ELF-1 (cell line): ENCODE measurements at places on chromosomes 7 and 10.

DNA sequence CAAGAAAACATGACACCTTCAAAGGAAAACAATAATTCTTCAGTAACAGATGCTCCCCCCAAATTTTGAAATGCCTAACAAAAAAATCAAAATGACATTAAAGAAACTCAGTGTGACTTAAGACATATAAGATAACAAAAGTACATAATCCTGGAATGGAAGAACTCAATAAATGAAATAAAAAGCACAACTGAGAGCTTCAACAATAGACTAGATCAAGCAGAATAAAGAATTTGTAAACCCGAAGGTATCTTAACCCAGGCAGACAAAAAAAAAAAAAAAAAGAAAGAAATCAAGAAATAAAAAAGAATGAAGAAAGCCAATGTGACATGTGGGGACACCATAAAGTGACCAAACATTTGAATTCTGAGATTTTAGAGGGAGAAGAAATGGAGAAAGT lies 27.7 kb upstream of the LRRD1 start:
- no peak for DNase-seq

DNA sequence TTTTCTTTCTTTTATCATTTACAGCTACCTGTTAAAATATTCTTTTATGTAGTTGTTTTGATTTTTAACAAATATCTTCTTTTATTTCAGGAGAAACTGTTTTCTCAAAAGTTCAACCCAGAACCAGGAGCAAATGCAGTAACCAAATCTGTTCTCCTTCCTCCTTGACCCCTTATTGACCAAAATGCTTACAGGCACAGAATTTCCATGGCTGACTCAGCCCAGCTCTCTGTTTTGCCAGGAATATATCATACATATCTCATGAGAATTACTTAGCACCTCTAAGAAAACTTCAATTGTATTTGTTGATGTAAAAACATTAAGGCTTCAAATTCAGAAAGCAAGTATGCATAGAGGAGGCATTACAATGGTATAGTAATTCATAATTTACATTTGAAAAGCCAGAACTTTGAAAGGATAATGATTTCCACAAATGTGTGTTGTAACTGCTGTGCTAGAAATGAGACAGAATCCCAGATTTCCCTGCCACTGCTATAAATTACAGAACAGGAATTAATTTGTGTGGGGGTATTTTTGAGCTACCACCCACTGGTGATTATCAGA lies 2.2 kb downstream of the GSAP start:
- DNase-seq = no peak

DNA sequence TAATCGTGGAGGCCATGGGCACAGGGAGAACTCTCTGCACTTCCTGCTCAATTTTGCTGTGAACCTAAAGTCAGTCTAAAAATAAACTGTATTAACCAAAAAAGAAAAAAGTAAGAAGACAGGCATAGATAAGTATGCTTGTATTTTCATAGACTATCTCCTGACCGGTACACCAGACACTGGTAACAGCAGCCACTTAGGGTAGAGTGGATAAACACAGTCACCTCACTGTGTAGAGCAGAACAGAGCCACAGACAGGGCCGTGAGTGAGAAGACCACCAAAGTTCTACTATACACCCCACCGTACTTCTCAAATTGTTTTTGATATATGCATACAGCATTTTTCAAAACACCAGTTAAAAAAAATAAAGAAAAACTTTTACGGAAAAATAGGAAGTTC lies 25.0 kb downstream of the NUDCD3 start:
- DNase-seq = no peak

DNA sequence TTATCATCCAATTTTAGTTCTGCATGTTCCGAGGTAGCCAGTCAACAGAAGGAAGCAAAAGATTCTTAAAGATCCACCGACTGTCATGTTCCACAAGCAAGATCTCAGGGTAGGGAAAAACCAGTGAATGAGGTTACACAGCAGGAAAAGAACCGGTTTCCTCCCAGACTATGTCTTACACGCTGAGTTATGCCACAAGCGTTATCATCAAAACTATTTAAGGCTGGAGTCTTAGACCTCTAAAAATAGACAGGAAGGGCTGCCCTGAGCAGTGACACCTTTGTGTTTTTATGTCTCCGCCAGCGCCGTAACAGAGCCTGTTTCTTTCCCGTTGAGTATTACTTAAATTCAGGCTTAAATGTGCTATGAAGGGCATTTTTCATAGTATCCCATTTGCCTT lies 48.3 kb downstream of the PROSER2 start:
- DNase-seq = no peak

DNA sequence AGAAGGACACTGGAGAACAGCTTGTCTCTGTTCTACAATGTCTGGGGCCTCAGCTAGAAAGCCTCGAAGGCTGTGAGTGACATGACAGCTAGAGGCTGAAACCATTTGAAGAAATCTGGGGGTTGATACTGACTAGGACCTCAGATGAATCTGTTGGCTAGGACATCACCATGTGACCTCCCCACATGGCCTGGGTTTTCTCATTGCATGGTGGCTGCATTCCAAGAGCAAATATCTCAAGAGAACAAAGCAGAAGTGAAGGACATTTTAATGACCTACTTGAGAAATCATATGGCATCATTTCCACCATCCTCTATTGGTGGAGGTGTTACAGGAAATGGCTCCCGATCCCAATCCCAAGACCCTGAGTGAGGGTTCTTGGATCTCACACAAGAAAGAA lies 450.6 kb upstream of the AUTS2 start:
- no peak for DNase-seq

DNA sequence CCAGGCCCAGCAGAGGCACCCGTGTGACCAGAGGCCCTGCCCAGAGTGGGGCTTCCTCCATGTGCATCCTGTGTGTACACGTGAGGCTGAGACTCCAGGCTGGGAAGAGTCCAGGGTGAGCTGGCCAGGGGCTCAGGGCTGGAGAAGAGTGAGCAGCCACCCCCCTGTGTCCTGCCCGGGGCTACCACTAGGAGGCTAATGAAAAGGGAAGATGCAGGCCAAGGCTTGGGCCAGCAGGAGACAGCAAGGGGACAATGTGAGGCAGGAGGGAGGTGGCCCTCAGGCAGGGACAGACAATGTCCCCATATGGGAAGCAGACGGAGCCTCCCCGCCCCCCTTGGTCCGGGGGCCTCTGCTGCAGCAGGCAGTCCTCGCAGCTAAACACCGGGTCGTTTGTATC lies 102.0 kb downstream of the HIF1AN start:
- DNase-seq = peak; percentile 95

DNA sequence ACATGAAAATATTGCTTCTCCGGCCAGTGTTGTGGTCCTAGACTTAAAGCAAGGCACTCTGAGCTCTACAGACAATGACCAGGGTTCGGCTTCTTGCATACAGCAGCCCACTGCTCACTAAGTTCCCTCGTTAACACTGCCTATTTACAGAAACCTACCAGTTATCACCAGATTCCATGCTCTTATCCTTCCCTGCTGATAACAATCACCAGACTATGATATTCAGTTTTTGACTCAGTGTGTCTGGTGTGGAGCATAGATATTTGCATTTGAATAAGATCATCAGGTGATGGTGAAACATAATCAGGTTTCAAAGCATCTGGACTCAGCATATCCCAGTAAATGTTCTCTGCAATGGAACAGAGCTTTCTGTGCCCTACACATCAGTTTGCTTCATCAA lies 182.3 kb downstream of the SNX13 start:
- DNase-seq = no peak

DNA sequence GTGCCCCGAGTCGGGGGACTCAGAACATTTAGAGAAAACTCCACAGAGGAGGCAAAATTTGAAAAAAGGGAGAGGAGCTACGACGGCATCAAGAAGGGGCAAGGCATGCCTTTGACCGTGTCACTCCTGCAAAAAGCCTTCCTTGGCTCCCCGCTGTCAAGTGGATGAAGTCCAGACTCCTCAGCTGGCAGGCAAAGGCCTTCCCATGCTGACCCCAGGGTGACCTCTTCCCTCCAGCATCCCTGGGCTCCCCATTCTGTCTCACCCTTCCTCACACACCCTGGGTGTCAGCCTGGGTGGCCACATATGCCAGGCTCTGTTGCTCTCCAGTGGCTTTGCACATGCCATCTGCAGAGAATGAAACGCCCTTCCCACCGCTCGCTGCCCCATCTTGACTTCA lies 88.4 kb upstream of the ZMIZ1 start:
- DNase-seq = peak; percentile 51

DNA sequence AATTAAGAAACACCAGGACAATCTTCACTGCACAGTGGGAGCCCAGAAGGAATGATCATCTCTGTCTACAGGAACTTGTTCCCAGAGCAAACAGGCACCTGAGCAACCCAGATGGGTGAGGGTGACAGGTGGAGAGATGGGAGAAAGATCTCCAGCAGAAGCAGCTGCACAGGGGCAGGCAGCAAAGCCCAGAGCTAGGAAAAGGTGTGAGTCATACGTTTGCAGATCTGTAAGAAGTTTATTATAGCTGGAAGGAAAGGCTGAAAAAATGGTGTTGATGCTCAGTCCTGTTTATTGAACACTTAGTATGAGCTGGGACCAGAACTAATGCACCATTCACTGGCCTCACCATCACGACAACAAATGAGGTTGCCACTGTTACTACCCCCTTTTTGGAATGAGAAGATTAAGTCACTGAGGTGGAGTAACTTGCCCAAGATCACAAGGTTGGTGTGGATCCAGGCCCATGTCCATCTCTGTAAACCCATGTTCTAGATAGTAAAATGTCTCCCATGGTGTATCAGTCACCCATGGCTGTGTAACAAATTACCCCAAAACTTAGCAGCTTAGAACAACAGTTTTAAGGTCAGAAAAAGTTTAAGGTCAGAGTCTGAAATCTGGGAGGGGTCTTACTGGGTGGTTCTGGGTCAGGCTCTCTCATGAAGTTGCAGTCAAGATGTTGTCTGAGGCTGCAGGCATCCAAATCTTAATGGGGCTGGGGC lies 506.9 kb downstream of the RPS24 start:
- DNase-seq = no peak

- DNase-seq = no peak
Measured at GRCh38 chr7:7654964-7655715, 14.6 kb downstream of the UMAD1 start.

DNA sequence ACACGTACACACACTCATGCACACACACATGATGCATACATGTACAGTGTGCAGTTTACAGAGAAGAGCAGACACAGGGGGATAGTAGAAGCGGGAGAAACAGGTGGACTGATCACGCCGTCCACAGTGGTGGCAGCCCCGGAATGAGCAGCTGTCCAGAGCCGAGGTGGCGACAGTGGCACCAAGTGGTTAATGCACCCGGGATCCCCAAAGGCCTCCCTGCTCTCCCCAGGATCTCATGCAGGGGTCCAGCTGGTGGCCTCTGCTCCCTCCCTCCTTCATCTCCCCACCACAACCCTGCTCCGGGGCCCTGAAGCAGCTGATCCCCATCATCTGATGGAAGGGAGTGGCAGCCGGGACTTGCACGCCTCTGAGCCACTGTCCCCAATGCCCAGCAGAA lies 29.7 kb downstream of the TMEM130 start:
- no peak for DNase-seq

DNA sequence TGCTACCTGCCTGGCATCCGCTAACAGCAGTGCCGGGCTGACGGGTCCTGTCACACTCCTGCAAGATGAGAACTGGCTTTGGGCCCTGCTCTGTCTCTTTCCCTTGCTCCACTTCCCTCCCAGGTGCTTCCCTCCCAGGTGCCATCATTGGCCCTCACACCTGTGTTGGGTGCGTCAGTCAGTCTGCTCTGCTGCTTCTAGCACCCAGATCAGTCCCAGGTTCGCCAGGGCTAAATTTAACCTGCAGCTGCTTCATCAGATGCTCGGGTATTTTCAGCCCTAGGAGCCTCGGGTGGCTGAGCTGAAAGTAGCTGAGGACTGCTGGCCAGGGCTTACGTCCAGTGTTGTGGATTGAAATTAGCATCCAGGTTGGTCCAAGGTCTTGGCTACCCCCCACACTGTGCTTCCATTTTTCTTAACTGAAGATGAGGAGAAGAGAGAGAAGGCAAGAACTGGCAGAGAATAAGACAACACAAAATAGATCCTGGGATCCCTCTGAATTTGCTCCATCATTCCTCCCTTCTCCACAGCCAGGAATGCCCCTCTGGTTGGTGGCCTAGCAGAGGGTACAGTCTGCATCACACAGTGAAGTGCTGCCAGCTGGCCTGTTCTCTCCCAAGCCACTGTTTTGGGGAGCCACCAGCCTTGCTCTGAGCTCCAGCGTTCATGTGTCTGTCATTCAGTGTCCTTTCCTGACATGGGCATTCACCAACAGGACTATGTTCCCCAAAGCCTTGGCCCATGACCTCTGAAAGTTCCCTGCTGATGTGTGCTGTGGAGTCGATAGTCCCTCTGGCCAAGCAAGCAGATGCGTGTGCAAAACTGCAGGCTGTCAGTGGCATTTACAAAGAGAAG lies 65.9 kb upstream of the SYPL1 start:
- peak; percentile 7 for DNase-seq

DNA sequence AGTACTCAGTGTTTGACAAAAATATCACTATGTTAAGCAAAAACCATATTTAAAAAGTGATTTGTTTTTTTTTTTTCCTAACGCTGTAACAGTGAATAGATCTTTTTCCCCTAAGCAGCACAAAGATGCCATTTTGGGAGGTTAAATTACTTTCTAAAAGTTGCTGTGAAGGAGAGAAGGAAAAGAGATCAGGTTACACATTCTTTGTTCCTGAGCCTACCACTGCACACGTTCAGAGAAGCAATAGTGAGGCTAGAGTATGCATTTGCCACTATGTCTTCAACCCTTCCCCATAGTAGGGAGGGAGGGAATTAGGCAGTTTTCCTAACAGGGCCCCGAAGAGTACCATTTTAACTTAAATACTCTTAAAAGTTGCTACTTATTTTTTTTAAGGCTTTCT lies 38.9 kb downstream of the BMPR1A start:
- DNase-seq = peak; percentile 58

- DNase-seq = peak; percentile 79
Measured at GRCh38 chr7:108146070-108146842, 16.1 kb upstream of the LAMB4 start.

GRCh38 chr10:131652438-131653139 lies 248.2 kb upstream of the PPP2R2D start:
- no peak for DNase-seq

DNA sequence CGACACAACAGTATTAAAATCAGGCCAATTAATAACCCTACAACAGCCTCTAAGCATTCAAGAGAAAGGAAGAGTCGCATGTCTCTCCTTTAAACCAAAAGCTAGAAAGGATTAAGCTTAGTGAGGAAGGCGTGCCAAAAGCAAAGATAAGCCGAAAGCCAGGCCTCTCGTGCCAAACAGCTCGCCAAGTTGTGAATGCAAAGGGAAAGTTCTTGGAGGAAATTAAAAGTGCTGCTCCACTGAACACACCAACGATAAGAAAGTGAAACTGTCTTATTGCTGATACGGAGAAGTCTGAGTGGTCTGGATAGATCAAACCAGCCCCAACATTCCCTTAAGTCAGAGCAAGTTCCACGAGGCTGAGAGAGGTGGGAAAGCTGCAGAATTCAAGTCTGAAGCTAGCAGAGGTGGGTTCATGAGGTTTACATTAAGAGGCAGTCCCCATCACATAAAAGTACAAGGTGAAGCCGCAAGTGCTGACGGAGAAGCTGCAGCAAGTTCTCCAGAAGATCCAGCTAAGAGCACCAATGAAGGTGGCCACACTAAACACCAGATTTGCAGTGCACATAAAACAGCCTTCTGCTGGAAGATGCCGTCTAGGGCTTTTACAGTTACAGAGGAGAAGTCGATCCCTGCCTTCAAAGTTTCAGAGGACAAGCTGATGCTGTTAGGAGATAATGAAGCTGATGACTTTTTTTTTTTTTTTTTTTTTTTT lies 194.8 kb downstream of the MAD1L1 start:
- DNase-seq = no peak

- DNase-seq = no peak
Measured at GRCh38 chr10:71219918-71220688, 7.7 kb downstream of the UNC5B start.

- no peak for DNase-seq
Measured at GRCh38 chr10:66350622-66351399, 575.0 kb upstream of the LRRTM3 start.
